Activated CD4-positive, alpha-beta T cell treated with anti-CD3 and anti-CD28 coated beads for 4 hours (primary cell): ENCODE measurements at places on chromosomes 4 and X.

DNA sequence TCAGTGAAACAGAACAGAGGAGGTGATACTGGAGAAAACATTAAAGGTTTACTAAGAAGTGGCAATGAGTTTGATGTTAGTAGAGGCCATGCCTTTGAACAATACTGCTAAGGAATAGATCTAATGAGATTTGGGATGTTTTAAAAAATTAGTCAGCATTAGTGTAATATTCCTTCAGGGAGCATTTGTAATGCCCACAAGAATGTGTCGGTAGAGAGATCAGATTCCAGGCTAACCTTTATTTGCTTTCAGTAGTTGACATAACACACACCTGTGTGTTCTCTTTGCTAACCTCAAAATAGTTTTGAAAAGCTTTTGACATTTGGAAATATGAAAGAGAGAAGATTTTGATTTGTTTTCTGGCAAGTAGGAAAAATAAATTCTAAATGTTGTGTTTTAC, 328.8 kb downstream of the BMPR1B start:
- no peak for DNase-seq

DNA sequence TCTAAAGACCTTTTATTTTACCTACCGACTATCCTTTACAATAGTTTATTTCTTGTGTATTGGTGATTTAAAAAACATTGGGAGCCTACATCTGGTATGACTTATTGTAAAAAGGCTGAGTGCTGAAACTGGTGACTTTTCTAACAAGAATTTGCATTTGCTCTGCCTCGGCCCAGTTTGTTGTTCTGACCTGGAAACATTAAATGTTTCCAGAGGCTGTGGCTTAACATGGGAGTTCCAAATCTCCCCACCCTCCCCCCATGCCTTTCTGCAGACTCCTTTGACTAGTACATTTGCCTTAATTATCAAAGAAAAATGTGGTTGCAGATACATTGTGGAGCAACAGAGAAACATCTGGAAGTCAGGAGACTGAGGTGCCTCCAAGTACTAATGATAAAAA, 39.8 kb downstream of the SPCS3 start:
- DNase-seq, result no peak

- no peak for DNase-seq
Measured at GRCh38 chr4:101695176-101695575, 95.4 kb upstream of the BANK1 start.

- DNase-seq, result no peak
Measured at GRCh38 chr4:113344100-113344499, 294.6 kb downstream of the ANK2 start.

DNA sequence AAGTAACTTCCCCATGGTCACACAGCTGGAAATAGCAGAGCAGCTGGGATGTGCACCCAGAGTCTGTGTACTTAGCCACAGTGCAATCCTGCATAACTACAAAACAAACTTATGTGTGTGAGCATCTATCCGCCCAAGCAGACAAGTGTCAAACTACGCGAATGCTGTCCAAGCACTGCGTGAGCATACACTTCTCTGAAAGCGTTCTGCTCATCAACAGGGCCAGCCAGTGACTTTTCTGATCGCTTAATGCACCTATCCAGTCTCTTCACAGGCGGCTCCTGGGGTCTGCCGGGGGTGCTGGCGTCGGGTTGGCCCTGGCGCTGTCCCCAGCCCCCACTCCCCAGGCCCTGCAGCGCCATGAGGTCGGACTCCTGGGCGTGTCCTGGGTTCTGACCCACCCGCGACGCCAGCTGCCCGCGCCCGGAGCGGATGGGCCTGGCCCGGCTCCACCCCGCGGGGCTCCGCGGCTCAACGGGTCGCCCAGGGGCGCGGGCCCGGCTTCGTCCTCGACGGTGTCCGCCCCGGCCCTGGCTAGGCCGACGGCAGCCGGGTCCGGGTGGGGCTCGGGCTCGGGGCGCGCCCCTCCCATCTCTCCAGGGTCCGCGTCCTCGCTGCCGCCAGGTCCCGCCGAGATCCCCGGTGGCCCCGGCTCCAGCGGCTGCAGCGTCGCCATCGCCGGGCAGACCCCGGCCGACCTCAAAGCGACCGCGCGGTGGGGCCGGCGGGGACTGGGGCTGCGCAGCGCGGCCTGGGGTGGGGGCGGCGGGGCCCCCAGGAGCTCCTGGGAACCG, 1.3 kb upstream of the ZNF141 start:
- no peak for DNase-seq
